Stimulated activated CD4-positive, alpha-beta T cell treated with anti-CD3 and anti-CD28 coated beads, Interleukin-4, amount 100 ng/mL, for 48 hours (primary cell): ENCODE measurements at places on chromosomes 11 and 22.

GRCh38 chr11:119421941-119422808 lies 797 bp downstream of the THY1 start:
- DNase-seq, result no peak

GRCh38 chr11:74473382-74474173 lies 6.2 kb upstream of the KCNE3 start:
- DNase-seq, result no peak

GRCh38 chr11:6567371-6567745 lies 36.1 kb downstream of the RRP8 start:
- no peak for DNase-seq

DNA sequence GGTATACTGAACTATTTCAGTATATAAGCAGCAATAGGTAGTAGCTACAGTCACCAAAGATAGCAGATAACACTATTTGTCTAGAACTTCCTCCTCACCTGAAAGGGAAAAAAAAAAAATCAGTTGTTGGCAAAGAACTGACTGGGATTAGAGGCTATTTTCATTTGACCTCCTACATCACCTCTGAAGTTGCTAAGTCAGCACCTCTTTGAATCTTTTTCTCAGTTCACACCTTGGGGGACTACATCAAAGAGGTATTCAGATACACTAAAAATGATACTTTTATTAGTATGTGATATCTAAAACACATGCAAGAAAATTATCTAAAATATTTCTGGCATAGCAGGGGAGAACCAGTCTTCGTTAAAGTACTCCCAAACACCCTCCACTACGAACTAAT lies 16.2 kb downstream of the MSANTD2 start:
- no peak for DNase-seq

- peak; percentile 37 for DNase-seq
Observed at GRCh38 chr11:123407130-123407995, 22.7 kb upstream of the GRAMD1B start.

- DNase-seq, result no peak
Observed at GRCh38 chr11:70542406-70542805, 144.1 kb downstream of the CTTN start.

DNA sequence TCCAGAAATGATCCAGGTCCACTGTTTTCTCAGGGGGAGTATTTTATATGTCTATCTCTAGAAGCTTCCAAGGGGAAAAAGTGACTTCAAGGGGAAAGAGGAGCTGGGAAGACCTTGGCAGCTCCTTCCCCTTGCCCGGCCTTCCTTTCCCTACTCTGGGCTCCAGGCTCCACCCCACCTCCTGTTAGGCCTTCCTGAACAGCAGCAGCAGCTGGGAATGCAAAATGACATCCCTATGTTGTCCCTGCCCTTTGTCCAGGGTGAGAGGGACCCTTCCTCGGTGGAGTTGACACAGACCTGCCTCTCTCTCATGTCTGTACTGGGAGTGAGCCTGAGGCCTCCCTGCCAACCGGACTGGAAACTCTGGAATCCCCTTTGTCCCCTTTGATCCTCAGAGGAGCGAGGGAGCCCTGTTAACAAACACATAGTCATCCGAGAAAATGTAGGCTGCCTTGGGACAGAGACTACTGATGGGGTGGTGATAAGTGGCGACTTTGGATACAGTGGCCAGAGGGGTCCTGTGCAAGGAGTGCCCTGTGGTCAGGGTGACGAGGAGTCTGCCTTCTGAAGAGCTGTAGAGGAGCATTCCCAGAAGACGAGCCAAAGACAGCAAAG lies 9.0 kb upstream of the MALAT1 start:
- no peak for DNase-seq

DNA sequence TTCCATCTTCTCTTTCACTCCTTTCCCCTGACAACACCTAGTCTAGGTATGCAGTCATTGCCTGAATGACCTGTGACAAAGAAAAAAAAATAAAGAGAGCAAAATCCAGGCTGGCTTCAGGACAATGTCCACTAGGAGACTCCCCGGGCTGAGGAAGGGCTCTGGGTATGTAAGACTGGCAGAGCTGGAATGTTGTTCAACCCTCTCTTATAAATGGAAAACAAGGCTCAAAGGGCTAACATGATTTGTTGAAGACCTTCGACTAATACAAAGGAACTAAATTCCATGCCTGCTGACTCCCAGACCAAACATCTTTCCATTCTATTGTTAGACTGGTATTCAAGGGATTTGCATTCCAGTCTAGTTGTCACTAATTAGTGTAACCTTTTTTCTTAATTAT lies 122.2 kb downstream of the ARL14EP start:
- no peak for DNase-seq

GRCh38 chr11:77086521-77087472 lies 15.8 kb upstream of the OMP start:
- DNase-seq, result no peak

- DNase-seq, result no peak
Observed at GRCh38 chr22:20203552-20204201, 52.8 kb upstream of the CCDC188 start.

DNA sequence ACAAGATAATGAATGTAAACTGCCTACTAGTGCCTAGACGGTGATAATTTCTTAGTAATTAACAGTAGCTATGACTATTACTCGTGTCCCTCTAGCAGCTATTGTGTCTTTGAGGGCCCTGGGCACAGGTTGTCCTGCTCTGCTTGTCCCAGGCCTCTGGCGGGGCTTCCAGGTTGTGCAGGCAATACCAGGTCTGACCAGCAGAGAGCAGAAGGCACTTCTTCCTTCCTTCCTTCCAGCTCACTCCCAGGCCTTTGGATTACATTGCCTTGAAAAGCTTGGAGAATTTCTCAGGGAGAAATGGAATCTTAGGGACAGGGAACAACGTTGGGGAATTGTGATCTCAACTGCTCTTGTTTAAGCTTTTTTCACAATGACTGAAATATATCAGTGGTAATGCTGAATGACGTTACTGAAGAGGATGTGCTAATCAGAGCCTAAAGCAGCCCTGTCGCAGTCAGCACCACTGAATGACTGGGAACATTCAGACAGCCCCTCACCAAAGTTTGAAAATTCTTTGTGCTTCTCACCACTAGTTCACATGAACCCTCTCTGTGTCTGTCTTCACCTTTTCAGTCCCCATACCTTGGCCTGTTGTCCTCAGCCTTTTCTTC lies 8.4 kb upstream of the CCKBR start:
- peak; percentile 47 for DNase-seq

GRCh38 chr11:65654375-65655349 lies 8.1 kb downstream of the RELA start:
- no peak for DNase-seq

GRCh38 chr22:48445113-48445827 lies 1382.4 kb downstream of the BRD1 start:
- DNase-seq, result no peak

- DNase-seq, result no peak
Observed at GRCh38 chr11:6431861-6432260, 8.9 kb downstream of the HPX start.

DNA sequence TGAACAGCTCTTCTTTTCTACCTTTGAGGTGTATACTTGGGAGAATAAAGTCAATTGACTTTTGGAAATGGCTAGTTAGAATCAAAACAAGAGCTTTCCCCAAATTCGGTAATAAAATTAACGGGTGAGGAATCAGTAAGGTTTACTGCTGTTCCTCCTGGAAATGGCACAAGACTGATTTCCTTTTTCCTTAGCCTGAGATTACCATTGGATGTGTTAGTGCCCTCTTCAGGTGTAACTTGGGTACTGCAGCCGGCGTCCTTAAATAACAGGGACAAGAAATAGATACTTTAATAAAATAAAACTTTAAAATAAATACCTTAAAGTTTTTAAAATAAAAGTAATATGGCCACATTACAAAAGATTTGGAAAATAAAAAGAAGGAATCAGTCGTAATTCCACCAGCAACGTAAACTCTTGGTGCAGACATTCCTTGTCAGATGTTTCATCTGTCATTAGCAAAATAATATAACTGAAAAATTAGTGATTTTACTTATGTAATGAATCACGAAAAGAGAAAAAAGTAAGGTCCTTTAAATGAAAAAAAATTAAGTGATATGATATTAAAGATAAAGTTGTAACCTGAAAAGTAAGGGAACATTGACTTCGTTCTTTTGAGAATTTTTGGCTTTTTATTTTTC lies 29.7 kb downstream of the ZFTA start:
- peak; percentile 53 for DNase-seq

DNA sequence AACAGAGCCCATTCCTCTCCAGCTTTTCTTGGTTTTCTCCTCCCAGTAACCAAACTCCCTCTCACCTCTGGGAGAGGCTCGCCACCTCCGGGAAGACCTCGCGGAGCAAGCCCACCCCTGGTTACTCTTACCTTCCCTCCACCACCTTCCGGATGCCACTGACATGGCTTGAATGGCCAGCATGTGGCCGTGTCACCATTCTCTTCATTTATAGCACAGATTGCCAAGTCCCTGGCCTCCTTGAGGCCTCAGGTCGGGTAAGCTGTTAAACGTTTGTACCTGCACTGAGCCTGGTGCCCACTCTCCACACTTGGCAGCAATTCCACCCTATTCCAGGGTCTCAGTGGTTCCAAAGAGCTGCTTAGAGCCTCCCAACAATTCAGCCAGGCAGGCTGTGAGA lies 8.0 kb upstream of the FXYD2 start:
- no peak for DNase-seq

GRCh38 chr11:13215149-13215548 lies 62.4 kb upstream of the BMAL1 start:
- DNase-seq, result no peak

DNA sequence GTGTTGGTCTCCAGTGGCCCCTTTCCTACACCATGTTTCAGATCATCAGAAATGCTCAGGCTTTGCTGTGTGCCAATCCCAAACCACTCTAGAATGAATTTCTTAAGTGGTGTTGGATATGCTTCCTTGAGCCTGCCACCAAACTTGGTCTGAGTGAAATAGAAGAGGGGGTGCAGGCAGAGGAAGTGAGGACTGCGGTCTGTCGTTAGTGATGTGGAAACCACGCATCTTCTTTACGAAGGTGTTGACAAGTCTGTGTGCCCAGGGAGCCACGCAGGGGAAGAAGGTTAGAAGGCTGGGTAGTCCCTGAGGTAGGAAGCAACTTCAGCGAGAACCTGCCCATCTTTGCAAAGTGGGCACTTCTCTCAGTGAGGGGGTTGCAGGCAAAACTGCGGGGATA lies 187.4 kb upstream of the NAV2 start:
- DNase-seq, result no peak

- DNase-seq, result no peak
Observed at GRCh38 chr11:9047964-9048523, 43.4 kb downstream of the SCUBE2 start.

DNA sequence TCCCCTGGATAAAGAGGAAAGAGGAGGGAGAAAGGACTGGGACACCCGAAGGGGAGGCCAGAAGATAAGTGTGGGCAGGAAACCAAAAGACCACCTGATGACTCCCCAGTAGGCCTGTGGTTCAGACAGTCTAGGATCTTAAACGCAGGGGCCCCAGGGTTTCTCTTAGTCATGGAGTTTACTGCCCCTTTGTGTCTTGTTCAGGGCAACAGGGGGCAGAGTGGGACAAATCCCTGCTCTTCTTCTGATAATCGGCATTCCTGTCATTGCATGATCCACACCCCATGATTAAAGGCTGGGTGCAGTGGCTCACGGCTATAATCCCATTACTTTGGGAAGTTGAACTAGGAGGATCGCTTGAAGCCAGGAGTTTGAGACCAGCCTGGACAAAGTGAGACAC lies 4.7 kb upstream of the TMPRSS13 start:
- no peak for DNase-seq

GRCh38 chr11:111870113-111870512 lies 1.3 kb downstream of the ALG9 start:
- no peak for DNase-seq

DNA sequence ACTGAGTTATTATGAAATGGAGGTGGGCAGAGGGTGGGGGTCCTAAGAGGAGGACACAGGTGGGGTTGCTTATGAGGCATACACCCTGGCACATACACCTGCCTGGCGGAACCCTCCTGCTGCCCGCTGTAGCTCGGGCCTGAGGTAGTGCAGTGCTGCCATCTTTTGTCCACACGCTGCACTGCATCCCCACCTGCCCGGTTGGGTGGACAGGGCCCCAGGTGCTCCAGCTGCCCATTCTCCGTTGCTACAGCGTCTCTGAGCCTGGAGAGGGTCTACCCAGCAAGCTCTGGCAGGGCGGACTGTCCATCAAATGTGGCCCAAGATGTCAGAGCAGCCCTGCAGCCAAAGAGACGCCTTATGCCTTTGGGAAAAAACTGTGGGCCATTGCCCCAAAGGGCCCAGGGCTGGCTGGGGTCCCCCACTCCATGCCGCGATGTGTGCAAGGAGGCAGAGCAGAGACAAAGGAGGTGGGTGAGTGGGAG lies 131.2 kb downstream of the BUD13 start:
- DNase-seq, result peak; percentile 15

DNA sequence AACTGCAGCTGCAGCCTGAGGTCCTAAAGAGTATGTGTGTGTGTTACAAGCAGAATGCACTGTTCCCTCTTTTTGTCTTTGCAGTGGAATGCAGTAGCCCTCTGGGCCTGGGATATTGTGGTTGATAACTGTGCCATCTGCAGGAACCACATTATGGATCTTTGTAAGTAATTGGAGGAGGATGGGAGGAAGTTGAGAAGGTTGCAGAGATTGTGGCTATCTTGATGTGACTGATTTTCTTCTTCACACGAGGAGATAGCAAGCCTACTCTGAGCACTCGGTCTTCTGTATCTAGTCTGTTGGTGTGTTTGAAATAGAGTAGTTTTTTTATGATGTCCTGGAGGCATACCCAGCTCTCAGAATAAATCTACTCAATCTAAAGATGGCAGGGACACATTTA lies 2.3 kb downstream of the RBX1 start:
- DNase-seq, result no peak

GRCh38 chr11:59172345-59173079 lies 580 bp downstream of the DTX4 start:
- no peak for DNase-seq

DNA sequence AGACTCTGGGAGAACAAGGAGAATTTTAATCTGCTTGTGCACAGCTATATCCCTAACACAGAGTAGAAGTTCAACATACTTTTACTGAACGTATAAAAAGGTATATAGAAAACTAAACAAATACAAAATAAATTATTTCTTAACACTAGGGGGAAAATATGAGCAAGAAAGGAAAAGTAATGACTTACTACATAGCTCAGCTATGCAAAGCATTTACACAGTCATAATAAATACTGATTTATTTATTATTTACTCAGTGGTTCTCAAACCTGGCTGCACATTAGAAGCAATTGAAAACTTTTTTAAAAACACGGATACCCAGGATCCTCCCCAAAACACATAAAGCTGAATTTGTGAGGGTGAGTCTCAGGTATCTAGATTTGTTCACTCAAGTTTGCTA lies 182.5 kb downstream of the TTC28 start:
- no peak for DNase-seq

GRCh38 chr22:48863965-48864528 lies 963.6 kb downstream of the BRD1 start:
- DNase-seq, result no peak
